ENCODE measurements at places on chromosomes 1 and 21.

GRCh38 chr21:46119144-46119636, 21.3 kb downstream of the COL6A2 start:
- peak; percentile 23 for DNase-seq

GRCh38 chr1:56194701-56195300, 384.6 kb downstream of the PLPP3 start:
- no peak for DNase-seq

- DNase-seq, result no peak
These were observed 1453.9 kb upstream of the B3GALT2 start for GRCh38 chr1:194640322-194640721.

- DNase-seq, result no peak
These were observed 67.3 kb upstream of the BCL10 start for GRCh38 chr1:85343612-85344255.

GRCh38 chr1:204649721-204650521, 35.6 kb downstream of the LRRN2 start:
- DNase-seq, result no peak

GRCh38 chr1:30511106-30511505, 212.3 kb downstream of the MATN1 start:
- DNase-seq, result no peak

GRCh38 chr1:57086154-57086553, 120.3 kb upstream of the C8B start:
- DNase-seq, result no peak

GRCh38 chr1:100502052-100502792, 35.7 kb upstream of the GPR88 start:
- no peak for DNase-seq

GRCh38 chr1:168830562-168830961, 101.6 kb upstream of the DPT start:
- no peak for DNase-seq
